ENCODE measurements at places on chromosomes 5 and 9.

- peak; percentile 37 for DNase-seq
Observed at GRCh38 chr9:112755016-112755427, 4.5 kb downstream of the SNX30 start.

GRCh38 chr5:100232736-100233135 is 302.4 kb upstream of the FAM174A start:
- no peak for DNase-seq

DNA sequence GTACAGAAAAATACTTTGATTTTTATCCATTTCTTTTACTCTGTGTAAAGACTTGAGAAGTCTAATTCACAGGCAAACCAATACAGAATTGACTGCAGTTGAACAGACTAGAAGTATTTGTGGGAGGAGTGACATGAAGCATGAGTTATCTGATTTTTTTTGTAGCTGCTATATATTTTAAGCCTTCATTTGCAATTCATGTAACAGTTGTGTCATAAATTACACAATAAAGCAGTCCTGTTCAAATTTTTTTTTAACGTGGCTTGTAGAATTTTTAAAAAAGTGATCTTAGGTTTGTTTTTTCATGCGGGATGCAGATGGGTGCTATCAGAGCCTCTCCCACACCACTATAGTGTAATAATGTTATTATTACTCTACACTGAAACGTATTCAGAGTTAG is 2.9 kb upstream of the MAML1 start:
- DNase-seq, result no peak

- peak; percentile 74 for DNase-seq
Observed at GRCh38 chr5:43631182-43631910, 28.4 kb downstream of the NNT start.

DNA sequence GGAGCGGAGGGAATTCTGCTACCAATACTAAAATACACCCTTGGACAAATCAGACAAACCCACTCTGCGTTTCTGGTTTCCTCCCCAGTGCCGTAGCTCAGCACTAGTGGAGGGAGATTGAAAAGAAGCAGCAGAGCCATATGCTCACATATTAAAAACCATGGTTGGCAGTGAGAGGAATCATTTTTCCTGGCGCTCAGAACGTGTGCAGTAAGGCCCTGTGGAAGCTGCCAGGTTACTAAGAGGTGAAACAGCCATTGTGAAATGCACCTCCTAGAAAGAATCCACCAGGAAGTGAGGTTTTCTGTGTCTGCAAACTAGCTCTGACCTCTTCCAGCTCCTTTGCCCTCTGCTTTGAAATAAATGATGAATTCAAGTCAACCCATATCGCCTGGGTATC is 177.2 kb downstream of the ERCC6L2 start:
- DNase-seq, result no peak

- peak; percentile 84 for DNase-seq
Observed at GRCh38 chr5:39073767-39074016, 507 bp downstream of the RICTOR start.

- DNase-seq, result no peak
Observed at GRCh38 chr5:4571248-4571948, 568.7 kb upstream of the ADAMTS16 start.

DNA sequence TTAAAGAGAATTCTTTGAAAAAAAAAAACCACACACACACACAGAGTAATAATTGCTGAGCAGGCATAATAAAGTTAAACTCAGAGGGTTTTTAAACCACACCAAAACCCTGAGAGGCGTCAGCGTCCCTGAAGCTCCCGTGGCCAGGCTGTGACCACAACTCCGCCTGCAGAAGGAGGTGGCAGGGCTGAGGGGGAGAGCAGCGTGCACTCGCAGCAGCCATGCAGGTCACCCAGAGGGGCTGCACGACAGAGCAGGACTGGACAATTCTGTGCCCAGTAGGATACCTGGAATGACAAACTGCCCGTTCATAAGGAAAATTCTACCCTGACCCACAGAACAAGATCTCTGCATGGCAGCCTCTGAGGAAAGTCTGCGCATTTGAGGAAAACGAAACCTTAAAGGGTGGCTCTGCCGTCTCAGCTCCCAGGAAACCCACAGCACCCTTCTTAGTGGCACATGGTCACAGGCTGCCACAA is 44.0 kb downstream of the ROR2 start:
- DNase-seq, result no peak

DNA sequence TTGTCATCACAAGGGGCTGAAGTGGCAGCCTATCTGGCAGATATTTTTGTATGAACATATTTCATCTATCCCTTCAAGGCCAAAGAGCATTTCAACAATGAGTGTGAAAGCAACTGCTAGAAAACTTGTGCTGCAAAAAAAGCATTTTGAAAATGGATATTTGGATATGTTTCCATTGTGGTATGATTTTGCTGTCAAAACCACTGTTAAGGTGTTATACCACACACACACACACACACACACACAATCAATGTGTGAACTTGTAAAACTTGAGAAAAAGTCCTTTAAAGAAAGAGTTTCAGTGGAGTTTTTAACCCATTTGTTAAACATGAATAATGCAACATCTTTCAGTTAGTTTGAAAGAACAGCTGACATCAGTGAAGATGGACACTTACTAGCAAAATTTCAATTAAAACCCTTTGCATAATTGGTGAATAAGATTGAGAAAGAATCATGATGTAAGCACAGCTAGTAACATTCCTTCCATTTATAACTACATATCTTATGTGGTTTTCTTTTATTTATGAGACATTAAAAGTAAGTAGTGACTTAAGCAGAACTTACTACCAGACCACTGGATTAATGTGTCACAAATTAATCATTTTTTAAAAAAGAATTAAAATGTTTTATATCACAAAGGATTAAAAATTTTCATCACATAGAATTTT is 182.6 kb upstream of the GNA14 start:
- DNase-seq, result peak; percentile 51

- DNase-seq, result peak; percentile 62
Observed at GRCh38 chr9:127574072-127574993, 37.7 kb upstream of the STXBP1 start.

- no peak for DNase-seq
Observed at GRCh38 chr9:112069318-112070169, 105.6 kb downstream of the SUSD1 start.

DNA sequence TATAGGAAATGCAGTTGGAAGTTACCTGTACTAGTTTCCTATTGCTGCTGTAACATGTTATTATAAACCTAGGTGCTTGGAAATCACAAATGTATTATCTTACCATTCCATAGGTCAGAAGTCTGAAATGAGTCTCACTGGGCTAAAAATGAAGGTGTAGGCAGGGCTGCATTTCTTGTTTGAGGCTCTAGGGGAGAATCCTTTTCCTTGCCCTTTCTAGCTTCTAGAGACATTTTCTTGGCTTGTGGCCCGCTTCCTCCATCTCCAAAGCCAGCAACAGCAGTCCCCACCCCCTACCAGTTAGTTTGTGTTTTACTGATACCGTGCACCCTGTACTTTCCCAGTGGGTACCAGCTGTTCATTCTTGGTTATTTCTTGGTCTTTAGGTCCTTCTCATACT is 153.3 kb downstream of the SLF1 start:
- DNase-seq, result no peak

GRCh38 chr5:14185326-14186058 is 42.4 kb downstream of the TRIO start:
- DNase-seq, result peak; percentile 77

GRCh38 chr5:37557734-37558293 is 178.7 kb downstream of the WDR70 start:
- no peak for DNase-seq

DNA sequence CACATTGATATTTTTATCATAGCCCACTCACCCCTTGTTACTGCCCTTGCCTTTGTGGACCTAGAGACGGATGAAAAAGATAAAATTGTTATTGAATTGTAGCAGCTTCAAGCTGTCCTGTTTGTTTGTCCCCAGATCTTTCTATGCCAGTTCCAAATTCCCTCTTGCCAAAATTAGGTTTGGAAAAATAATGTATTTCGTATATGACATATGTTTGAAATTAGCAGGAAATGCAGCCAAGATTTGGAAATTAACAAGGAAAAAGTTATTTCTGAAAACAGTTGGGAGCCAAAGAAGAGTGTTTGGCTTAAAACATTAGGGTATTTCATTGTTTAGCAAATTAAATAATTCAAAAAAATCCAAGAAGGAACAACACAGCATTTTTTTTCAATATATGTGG is 33.5 kb downstream of the SPATA31D1 start:
- DNase-seq, result no peak

GRCh38 chr5:68070591-68071281 is 144.8 kb upstream of the PIK3R1 start:
- peak; percentile 34 for DNase-seq

All from GM03348 (cell line).